Coronary artery (tissue), 2 donors: ENCODE measurements at places on chromosomes 4 and X.

- DNase-seq: no peak
These were observed 225.7 kb upstream of the PSAPL1 start for GRCh38 chr4:7660176-7661039.

GRCh38 chr4:152605031-152605430, 69.1 kb upstream of the FBXW7 start:
- no peak for DNase-seq

DNA sequence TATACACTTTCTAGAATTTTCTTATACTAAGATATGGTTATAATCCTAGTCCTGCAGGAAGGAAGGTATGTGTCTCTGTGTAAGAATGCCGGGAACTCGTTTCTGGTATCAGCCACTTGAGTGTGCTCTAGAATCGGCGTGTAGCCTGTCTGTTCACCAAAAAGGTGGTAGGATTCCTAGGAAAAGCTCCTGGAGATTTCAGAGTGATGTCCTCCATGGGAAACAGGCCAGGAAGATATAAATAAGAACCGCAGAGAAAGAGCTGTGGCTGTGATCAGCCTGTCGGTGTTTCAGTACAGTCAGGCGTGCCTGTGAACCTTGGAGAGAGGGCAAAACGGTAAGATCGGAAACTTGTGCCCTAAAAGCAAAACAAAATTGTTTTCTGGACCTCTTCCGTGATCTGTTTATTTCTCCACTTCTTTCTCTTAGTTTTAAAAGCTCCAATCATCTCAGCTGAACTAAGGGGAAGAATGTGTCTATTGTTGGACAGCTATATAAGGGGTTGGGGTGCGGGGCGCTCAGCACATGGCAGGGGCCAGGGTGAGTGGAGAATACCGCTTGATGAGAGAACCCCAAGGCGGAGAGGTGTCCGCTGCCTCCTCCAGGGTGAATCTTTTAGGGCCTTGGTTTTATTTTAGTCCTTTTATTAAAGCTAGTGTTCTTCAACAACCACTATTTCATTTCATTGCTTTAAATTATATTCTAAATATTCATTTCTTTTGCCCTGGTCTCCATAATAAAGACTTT, 303.8 kb upstream of the TENM3 start:
- DNase-seq: no peak

- DNase-seq: no peak
These were observed 43.8 kb upstream of the HPSE start for GRCh38 chr4:83378419-83378818.

- DNase-seq: no peak
These were observed 2.2 kb downstream of the PLXNB3 start for GRCh38 chrX:153766098-153766817.

DNA sequence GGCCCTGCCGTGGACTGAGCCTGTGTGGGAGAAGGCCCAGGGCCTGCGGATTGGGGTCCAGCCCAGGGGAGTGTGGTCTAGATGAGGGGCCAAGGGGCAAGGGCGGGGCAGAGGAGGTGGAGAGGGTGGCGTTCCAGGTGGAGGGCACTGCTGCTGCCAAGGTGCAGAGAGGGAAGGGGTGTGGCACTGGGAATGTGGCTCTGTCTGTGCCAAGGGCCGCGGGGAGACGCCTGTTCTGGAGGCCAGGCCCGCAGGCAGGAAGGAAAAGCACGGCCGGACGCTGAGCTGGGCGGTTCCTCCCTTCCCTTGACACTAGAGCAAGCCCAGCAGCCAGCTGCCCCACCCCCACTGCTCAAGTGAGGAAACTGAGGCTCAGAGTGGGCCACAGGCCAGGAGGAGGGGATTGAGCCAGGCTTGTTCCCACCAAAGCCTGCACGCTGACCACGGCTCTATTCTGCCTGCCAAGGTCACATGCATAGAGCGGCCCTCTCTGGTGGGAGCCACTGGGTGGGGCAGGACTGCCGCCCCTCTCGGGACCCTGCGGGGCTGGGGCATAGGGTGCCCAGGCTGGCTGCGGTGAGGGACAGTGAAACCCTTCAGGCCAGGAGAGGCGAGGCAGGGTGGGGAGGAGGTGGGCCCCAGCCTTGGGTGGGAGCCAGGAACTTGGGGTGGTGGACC, 13.0 kb downstream of the SH3BP2 start:
- DNase-seq: no peak

DNA sequence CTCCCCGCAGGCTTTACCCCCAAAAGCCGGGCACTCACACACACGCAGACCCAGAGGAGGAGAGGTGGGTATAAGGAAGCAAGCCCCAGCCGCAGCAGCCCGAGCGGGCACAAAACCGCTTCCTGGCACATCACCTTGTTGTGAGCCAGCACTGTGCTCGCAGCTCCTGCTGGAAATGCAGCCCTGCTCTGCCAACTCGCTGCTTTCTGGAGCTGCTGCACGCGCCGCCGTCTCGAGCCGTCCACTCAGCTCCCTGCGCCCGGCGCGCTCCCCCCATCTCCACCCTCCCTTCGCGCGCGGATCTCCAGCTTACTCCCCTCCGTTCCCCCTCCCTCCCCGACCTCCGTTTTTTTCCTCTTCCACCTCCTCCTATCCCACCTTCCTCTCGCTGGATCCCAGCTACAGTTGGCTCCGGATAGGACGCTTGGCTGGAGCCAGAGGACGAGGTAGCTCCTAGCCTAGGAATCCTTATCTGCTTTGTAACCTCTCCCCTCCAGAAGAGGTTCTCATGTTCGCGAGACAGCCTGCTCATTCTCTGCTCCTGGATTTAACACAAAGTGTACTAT, at the start of gene SPOCK3:
TSS of gene SPOCK3 (minus strand) at position 179 of the 566 bp plus-strand sequence.
- no peak for DNase-seq

GRCh38 chrX:103423955-103424638, 47.8 kb downstream of the BEX3 start:
- no peak for DNase-seq

- DNase-seq: no peak
These were observed 54.5 kb downstream of the RS1 start for GRCh38 chrX:18617407-18617750.

- DNase-seq: no peak
These were observed 210.4 kb upstream of the HCCS start for GRCh38 chrX:10900585-10901289.

GRCh38 chr4:183348136-183348535, 25.9 kb upstream of the CLDN24 start:
- DNase-seq: peak; percentile 19

DNA sequence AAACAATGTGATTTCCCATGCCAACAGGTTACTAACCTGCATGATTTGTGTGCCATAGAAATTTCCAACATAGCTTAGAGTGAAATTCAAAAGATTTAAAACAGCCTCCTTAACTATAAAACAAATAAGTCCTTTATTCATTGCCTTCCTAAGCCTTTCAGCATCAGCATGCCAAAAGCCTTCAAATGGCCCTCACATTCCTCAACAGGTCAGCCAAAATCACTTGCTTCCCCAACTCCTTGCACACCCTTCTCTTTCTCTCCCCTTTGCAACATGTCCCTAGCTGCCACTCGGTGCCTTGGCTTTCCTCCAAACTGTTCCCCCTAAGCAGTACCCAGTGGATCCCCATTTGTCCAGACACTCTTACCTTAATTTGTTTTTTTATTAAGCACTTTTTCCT, 74.9 kb upstream of the PCDH19 start:
- no peak for DNase-seq

GRCh38 chr4:24044610-24045589, 155.1 kb upstream of the PPARGC1A start:
- no peak for DNase-seq

GRCh38 chrX:102835504-102836146, 101.4 kb upstream of the RAB40AL start:
- DNase-seq: no peak

DNA sequence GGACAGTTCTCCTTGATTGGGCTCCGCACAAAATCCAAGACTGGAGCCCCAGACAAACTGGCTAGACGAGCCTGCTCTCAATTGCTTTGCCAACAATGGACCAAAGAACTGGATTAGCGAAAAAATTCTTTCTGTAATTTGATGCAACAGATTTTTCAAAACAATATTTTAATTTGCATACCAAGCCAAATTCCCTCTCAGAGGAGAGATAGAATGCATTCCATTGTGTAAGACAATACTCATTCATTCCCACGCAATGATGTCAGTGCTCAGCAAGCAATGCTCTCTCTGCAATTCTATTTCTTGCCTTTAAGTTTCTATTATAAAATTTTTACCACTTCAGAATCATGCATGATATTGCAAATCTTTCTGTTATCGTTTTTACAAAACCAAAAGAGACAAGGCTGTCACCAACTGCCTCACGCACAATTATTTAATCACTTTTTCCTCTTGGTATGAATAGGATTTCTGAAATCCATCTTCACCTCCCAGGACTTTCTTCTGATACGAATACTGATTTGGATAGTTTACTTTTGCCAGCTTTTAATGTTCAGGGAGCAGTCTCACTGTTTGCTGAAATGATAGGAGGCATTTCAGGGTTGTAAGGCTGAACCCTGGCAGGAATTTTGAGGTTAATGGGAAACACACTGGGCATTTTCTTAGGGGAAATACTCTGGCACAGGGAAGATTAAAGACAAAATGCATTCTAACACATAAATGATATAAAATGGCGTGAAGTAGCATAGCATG, 46.1 kb upstream of the HCCS start:
- no peak for DNase-seq

- no peak for DNase-seq
These were observed 354.8 kb downstream of the MID1IP1 start for GRCh38 chrX:39156051-39156450.

DNA sequence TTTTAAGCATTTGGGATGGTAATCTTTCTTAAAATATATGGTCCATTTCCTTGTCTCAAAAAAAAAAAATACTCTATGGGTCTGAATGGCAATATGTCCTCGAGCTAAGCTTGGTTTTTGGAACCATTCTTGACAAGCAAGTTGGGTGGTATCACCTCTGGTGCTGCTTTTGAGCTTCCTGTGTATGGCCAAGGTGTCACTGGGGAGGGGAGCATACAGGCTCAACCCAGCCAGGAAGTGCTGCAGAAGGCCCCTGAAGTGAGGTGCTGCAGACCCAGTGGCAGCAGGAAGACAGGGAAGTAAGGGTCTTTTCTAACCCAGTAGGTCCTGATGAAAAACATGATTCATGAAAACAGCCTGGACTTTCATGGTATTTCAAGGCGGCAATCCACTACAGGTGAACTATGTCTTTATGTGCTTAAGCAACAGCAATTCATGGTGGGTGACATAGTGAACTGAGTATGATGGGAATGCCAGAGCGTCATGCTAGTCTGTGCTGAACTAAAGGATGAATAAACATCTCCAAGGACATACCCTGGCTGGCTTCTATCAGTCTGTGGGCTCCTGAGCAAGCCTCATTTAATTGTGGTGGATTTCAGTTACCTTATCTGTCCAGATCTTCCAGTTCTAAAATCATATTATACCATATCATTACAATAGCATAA, 15.1 kb downstream of the TRAPPC2 start:
- DNase-seq: no peak

DNA sequence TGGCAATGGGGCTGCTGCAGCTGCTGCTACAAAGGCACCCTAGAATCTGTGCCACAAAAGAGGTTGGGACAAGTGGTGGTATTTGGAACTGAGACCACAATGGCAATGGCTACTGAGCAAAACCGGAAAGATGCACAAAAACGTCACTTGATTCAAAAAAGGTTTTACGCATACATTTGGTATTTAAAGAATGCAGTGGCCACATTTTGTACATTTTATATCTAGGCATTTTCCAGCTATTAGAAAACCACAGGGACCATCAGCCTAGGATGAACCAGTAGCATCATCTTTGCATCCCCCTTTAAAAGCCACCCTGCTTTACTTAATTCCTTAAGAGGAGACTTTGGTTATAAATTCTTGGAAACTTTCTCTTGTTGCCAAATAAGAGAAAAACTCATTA, 104.8 kb upstream of the CXCL13 start:
- no peak for DNase-seq

DNA sequence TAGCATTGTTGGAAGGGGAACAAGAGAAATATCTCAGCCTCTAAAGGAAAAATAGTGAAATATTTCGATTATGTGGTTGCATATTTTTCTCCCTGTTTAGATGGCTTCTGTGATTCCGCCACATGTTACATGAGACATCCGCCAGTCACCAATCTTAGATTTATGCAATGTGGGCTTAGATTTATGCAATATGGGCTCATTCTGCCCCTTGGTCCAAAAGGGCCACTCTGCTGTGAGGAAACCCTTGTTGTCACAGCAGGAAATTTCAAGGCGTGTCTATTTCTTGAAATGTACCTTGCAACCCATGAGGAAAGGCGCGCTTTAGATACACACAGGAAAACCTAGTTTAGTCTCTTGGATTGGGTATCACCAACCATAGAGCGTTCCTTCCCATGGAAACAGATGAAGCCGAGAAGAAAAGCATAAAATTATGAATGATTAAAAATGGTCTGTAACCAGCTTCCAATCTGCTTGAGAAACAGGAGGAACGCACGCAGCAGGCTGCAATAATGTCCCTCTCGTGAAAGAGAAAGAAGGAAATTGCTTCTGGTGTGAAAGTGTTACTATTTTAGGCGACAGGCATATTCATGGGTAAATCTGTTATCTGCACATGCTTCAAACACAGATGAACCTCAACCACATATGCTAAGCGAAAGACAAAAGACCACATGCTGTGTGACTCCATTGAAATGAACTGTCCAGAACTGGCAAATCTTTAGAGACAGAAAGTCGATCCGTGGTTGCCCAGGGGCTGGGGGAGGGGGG, 3.7 kb downstream of the RS1 start:
- DNase-seq: no peak

DNA sequence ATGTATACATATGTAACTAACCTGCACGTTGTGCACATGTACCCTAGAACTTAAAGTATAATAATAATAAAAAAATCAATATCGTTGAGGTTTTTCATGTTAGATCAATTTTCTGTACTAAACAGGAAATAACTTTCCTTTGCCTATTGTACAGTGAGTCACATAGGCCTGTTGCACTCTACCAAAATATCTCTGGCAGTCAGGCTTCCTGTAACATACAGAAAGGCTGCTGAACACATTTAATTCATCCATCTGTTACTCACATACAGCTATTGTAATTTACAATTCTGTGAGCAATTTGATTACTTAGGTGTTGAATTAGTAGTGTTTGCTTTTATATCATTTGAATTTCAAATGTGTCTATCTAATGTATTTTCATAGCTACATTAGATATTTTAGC, 427.8 kb downstream of the TMA16 start:
- DNase-seq: no peak

DNA sequence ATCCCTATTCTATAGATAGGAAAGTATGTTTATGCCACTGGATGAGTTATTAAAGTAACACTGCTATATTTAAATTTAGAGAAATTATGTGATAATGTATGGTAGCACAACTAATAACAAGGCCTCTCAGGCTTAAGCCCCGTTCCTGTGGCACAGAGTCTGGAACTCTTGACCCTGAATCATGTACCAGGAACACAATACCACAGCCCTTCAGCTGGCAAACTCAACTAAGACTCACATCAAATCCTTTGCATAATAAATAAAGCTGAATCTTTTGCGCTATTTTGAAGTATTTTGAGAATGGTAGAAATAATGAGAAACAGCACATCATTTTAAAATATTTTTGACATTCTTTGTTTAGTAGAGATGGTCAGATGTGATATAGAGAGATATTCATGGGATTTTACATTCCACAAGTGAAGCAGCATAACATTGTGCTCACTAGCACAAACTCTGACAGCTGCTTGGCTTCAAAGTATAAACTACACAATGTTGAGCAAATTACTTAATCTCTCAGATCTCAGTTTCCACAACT, 478.4 kb upstream of the FAM241A start:
- DNase-seq: no peak

- DNase-seq: no peak
These were observed 8.5 kb downstream of the AKAP17A start for GRCh38 chrX:1599791-1600405.
